ENCODE measurements at places on chromosomes 4 and X.
A peak's percentile ranks its signal among the peaks of the same experiment; 100 is the strongest.

- no peak for DNase-seq
Measured at GRCh38 chr4:37924946-37925345, 34.1 kb downstream of the TBC1D1 start.

DNA sequence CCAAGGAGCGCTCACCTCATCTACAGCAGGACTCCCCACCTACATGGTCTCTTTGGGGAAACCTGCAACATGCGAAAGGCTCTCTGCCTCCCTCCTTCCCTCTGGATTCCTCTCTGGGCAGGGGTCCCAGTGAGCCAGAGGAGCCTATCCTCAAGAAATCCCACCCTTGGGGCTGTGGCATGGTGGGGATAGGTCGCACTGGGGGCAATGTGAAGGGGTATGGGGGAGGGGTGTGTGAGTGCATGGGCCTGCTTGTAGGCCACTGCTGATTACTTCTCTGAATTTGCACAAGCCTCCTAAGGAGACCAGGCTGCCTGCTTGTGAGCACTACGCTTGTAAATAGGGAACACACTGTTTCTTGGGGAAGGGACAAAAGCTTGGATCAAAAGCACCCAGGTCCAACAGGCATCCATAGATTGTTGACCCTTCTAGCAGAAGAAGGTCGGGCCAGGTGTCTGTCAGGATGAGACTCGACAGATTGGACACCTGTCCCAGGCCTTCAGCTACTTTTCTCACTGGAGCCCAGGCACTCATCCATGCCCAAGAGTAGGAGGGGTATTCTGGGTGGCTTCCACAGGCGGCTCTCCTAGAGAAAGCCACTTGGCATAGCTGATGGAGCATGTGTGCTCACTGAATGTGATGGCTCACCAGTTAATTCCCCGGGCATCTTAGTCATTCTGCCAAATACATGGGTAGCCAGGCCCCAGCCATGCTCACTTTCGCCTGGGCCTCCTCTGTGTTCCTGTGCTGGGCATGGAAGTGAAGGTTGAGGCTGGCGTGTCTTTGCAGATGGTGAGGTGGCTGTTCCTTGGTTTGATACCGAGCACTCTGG is 75.0 kb downstream of the NBDY start:
- no peak for DNase-seq

- DNase-seq, result no peak
Measured at GRCh38 chr4:56787380-56787779, 34.1 kb downstream of the SPINK2 start.

GRCh38 chr4:15400981-15401671 is 26.7 kb upstream of the C1QTNF7 start:
- DNase-seq, result no peak

DNA sequence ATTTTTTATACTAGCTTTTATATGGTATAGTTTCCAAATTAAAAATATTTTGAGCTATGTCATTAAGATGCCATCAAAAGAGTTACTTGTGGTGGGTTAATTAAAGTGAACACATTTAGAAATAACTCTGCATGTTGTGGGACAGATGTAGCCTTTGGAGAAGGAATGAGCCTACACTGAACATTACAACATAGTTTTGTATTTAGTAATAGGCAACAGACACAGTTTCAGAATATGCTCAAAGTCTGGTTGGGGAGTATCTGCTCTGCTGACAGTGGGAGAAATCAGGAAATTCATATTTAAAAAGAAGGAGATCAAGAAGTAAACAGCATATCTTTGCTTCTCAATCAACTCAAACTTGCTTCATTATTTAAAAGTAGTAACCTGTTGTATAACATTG is 23.7 kb downstream of the EMCN start:
- no peak for DNase-seq

GRCh38 chr4:101158507-101158906 is 188.8 kb downstream of the PPP3CA start:
- DNase-seq, result no peak

DNA sequence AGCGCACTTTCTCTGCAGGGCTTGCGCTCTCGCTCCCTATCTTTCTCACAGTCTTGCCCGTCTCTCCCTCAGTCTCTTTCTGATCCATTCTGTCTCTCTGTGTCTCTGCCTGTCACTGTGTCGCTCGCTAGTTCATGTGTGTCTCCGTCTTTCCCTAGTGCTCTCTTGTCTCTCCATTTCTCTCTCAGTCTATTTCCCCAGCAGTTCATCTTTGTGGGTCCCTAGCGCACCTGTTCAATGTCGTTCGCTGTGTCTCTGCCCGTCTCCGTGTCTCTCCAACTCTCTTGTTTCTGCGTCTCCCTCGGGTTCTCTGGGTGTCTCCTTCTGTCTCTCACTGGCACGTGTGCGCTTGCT is 1.5 kb downstream of the GPR101 start:
- DNase-seq, result no peak

GRCh38 chr4:124097447-124097846 is 615.1 kb downstream of the ANKRD50 start:
- no peak for DNase-seq

GRCh38 chr4:108840426-108840975 is 77.6 kb upstream of the ETNPPL start:
- no peak for DNase-seq

- DNase-seq, result no peak
Measured at GRCh38 chr4:186241616-186242015, 14.3 kb downstream of the KLKB1 start.

DNA sequence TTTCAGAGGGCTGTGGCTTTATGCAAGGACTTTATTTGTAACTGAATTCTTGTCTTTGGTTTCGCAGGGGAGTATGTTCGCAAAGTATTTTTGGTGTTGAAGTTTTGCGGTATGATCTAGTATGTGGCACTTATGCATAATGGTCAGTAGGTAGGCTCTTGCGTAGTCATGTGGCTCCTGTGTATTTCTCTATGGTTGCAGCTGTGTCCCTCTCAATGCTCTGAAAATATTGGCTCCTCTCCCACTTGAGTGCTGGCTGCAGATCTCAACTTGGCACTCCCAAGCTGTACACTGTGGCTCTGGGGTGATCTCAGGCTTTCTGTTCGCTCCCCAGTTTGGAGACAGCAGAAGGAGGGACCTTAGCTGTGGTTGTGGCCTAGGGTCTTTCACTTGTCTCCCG is 24.8 kb downstream of the ARMCX5 start:
- DNase-seq, result no peak

- DNase-seq, result peak; percentile 90
Measured at GRCh38 chr4:36243355-36244256, 708 bp downstream of the ARAP2 start.

DNA sequence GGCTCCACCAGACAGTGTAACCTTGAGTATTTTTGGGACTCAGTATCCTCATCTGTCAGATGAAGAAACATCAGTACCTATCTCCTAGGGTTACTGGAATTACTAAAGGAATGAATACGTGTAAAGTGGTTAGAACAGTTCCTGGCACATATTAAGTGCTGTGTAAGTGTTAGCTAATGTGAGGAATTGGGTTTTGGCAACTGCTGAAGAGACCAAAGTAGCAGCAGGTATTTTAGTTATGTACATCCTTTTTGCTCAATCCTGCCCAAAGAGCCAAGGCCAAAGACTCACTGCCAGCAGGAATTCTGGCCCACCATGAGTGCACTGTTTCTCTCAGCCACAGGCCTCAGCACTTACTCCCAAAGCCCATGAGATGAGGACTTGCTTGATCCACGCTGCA is 16.7 kb upstream of the MCF2 start:
- DNase-seq, result no peak

DNA sequence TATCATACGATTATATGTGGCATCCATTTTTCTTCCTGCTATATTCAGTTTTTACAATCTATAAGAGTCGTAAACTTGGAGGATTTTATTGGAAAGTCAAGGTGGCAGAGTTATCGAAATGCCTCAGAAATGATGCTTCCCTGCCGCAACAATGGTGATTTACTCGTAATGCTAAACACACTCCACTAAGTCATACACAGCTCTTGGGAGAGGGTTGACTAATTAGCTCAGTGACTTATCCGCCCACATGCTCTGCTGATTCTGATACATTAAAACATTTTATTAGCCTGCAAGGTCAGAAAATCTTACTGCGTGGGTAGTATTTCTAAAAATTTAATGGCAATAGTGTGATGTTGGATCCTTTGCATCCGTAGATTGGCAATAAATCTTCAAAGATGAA is 420.1 kb downstream of the ARAP2 start:
- DNase-seq, result no peak

DNA sequence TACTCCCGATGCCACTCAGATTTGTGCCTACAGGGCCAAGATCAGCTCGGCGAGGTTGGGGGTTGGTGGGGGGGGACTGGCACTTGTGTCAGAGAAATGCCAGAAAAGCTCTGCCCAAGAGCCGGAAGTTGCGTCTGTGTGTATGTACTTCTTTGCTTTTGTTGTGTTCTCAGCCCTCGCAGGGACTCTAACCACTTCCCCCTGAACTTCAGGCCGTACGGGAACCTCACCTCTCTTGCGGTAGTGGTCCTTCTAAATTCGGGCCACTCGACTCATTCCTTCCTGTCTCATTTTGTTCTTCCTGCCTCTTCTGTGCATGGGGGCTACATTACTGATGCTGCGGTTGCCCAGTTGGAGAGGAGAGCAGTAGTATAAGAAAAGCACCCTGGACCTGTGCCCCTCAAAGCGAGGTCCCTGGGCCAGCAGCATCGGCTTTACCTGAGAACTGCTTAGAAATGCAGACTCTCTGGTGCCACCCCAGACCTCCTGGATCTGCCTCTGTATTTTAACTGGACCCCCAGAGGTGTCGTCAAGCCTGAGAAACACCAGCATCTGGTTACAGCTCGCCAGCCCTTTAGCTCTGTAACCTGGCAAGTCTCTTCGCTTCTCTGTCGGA is 146.3 kb upstream of the RPS6KA3 start:
- no peak for DNase-seq

DNA sequence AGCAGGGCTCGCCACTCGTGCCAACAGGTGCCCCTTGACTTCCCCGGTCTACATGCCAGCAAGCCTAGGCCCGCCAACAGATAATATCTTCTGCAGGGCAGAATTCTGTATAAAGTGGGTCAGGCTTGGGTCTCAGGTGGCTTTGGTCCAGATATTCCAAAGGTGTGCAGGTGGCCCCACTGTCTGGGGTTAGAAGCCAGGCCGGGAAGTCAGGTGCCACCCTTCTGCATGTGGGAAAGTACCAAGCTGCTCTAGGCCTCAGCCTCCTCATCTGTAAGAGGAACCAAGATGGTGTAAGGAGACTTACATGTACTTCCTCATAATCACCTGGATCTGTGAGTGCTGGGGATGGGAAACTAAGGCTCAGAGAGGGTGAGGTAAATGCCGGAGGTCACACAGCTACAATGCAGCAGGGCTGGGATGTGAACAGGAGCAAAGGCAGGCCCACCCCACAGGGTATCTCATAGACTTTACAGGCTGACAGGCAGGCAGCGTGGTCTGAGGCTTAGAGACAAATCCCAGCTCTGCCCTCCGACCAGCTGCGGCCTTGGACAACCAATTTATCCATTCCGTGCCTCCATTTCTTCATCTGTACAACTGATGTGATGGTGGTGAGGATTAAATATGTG is 35.9 kb downstream of the WDR1 start:
- DNase-seq, result no peak

DNA sequence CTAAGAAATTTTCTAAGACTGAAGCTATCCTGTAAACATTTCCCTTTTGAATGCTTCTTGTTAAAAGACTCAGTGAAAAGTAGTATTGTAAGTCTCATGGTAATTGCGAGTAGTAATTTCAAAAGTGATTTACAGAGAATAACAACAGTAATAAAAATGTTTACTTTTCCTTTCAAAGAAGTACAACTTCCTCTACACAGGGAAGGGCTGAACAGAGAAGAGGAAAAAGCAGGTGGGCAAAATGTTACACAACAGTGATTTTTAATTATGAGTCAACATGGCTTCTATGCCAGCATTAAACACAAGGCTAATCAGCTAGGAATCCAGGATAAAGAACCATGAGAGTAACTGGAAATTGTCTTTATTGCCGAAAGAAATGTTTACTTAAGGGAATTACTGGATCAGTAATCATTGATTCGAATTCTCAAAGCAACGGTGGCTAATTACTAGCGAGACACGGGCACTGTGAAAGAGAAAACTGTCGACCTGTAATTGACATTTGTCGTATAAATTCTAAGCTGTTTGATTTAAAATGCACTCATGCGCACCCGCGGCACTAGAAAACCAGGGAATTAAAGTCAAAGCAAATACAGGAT is 15.4 kb downstream of the UTP3 start:
- peak; percentile 78 for DNase-seq

GRCh38 chr4:5900844-5901243 is 8.0 kb upstream of the CRMP1 start:
- no peak for DNase-seq

- DNase-seq, result peak; percentile 28
Measured at GRCh38 chrX:37644381-37645305, 40.9 kb upstream of the XK start.

DNA sequence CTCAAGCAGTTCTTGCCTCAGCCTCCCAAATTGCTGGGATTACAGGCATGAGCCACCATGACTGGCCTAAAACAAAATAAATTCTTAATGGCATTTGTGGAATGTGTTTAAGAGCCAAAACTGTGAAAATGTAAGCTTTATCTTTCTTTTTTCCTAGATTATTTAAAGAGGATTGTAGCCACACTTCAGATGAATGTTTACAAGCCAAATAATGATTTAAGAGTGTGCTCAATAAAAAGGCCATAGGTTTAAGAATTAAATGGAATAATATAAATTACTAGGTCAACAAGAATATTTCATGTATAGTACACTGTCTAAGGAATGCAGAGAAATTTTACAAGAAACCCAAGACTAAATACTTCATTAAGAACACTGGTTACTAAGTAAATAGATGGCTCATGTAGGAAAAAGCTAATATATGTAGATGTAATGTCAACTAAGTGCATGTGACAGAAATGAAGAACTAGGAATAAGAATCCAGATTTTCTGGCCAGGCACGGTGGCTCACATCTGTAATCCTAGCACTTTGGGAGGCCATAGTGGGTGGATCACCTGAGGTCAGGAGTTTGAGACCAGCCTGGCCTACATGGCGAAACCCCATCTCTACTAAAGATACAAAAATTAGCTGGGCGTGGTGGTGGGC is 21.3 kb upstream of the UGDH start:
- no peak for DNase-seq

DNA sequence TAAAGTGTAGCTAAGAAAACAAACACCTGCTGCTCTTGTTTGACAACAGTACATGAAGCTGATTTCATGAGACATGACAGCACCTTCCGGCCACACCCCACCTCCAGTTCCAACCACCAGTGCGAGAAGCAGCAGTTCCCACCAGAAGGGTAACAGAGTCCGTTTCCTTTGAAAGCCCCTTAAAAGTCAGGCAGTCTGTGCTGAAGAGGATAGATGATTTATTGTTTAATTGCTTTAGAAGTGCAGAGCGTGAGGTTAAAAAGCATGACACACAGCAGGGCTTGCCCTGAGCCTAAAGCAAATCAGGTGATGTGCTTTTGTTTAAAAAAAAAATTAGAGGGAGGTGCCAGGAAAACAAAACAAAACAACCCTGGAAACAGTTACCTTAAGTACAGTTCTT is 82.6 kb downstream of the HADH start:
- peak; percentile 95 for DNase-seq

GRCh38 chr4:173264684-173265185 is 69.4 kb downstream of the HMGB2 start:
- peak; percentile 80 for DNase-seq
